ENCODE measurements at places on chromosomes 2 and 18.
A peak's percentile ranks its signal among the peaks of the same experiment; 100 is the strongest.

DNA sequence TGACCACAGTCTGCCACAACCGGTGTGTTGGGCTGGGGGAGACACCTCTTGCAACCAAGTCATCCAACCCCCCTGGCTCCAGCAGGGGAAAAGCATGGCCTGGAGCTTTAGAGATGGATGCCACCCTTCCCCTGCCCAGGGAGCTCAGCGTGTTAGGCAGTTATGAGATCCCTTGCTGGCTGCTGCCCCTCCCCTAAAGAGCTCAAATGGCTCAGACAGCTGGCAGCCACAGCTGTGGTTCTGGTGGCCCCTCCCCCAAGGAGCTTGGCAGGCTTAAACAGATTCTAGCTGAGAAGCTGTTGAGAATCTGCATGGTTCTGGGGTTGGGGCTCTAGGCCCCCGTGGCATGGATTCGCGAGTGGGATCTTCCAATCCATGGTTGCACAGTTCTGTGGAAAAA is 64.7 kb downstream of the TEX51 start:
- DNase-seq = no peak

- DNase-seq = no peak
Measured at GRCh38 chr2:38494394-38494793, 108.3 kb downstream of the HNRNPLL start.

GRCh38 chr2:40282428-40282827 is 169.5 kb downstream of the SLC8A1 start:
- no peak for DNase-seq

GRCh38 chr2:108974674-108975073 is 14.3 kb downstream of the EDAR start:
- DNase-seq = no peak

DNA sequence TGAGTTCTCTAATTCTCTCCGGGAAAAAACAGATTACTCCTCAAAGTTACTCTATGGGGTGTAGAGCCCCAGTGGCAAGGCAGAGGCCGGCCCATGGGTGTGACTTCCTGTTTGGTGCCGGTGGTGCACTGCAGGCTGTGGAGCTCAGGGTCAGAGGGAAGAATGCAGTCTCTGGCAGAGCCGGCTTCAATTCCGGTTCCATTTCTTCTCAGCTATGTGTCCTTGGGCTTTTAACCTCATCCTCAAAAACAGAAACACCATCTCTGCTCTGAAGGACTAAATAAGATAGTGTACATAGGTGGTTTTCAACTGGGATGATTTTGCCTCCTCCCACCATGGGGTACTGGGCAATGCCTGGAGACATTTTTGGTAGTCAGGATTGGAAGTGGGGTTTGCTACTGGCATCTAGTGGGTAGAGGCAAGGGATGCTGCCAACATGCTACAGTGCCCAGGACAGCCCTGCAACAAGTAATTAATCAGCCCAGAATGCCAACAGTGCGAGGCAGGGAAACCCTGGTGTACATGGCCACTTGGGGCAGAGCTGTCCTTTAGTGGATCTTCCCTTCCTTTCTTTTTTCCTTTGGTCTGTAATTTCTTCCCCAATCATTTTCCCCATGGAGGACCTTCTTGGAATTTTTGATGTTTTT is 81.2 kb downstream of the INSIG2 start:
- DNase-seq = peak; percentile 65

DNA sequence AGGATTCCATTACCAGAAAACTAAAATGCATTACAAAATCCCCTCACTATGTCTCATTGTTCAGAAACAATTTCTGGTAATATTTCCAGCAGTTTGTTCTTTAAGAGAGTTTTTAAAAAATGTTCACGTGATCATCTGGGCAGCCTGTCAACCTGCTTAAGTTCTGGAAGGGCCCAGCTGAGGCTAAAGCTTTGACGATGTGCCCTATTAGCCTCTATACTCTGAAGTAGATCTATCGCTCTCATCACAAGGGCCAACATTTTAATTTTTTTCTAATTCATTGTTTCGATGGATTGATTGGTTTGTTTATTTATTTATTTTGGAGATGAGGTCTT is 205.8 kb downstream of the PRKCE start:
- DNase-seq = no peak

Measured in lower lobe of right lung (tissue), 2 donors.